ENCODE measurements at places on chromosomes 3 and 15.
A peak's percentile ranks its signal among the peaks of the same experiment; 100 is the strongest.

GRCh38 chr3:191901741-191902140 lies 440.8 kb downstream of the PYDC2 start:
- H3K4me1 ChIP-seq = no peaks in the 10 kb centered on the region
- no peak overlapping the region for H3K27ac ChIP-seq
- DNase-seq = no peak

GRCh38 chr3:11465744-11466616 lies 177.7 kb downstream of the VGLL4 start:
- 0 out of 2 replicates have a peak, but pooled peaks cover 2% of the 10 kb centered on the region for H3K36me3 ChIP-seq
- no peak overlapping the region for H3K27ac ChIP-seq
- no peak overlapping the region for H3K4me3 ChIP-seq
- DNase-seq = no peak

- H3K27ac ChIP-seq = no peak overlapping the region
- no peak overlapping the region for H3K4me3 ChIP-seq
- DNase-seq = no peak
- H3K36me3 ChIP-seq = no peaks in the 10 kb centered on the region
- no peaks in the 10 kb centered on the region for H3K27me3 ChIP-seq
- H3K4me1 ChIP-seq = peaks cover 15% of the 10 kb centered on the region
These were observed 698.7 kb downstream of the FHIT start for GRCh38 chr3:60552581-60552980.

DNA sequence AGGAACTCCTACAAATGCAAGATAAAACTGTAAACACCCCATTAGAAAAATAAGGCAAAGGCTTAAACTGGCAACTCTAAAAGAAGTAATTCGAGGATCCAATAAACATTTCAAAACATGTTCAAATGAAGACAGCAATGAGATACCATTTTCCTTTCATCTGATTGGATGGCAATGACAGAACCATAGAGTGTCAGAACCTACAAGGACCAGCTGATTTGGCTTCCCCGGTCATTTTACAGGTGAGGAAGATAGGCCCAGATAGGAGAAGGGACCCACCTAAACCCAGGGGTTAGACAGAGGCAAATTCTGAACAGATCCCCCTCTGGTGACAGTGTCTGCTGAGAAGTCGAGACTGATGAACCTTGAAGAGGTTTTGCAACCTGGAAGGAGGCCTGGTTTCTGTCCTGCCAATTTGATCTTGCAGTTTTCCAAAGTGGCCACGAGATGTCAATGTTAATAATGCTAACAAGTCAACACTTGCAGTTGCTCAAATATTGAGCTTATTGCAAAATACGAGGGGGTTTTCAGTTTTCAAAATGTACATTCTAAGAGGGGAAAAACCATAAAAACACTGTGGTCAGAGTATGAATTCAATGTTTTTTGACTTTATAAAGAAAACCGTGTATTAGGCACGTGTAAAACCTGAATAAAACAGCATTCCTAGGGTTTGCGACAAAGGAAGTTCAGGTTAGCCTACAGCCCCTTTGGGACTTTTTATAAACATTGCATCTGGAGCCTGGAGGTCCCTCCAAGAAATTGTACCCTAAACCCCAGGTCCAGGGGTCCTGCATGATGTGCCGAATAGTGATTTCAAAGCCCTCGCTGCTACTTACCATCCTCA lies 21.5 kb downstream of the CFAP161 start:
- H3K27me3 ChIP-seq = no peaks in the 10 kb centered on the region
- no peaks in the 10 kb centered on the region for H3K36me3 ChIP-seq
- no peak overlapping the region for H3K27ac ChIP-seq
- H3K4me1 ChIP-seq = no peaks in the 10 kb centered on the region

DNA sequence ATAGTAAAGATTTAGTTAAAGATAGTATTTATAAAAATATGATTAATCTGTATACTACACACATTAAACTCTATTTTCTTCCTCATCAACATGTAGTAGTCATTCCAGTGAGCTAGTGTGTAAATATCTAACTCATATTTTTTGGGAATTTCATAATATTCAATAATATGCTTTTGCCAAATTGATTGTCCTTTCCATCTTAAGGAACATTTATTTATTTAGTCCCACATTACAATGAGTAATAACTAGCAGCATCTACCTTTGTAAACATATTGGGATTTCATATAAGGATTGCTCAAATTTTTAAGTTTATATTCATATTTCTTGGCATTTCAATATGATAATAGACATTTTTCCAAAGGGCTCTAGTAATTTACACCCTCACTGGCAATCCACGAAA lies 53.9 kb upstream of the GOLGA8B start:
- H3K4me1 ChIP-seq = no peaks in the 10 kb centered on the region
- no peaks in the 10 kb centered on the region for H3K27me3 ChIP-seq
- no peaks in the 10 kb centered on the region for H3K36me3 ChIP-seq
- no peak overlapping the region for H3K27ac ChIP-seq

DNA sequence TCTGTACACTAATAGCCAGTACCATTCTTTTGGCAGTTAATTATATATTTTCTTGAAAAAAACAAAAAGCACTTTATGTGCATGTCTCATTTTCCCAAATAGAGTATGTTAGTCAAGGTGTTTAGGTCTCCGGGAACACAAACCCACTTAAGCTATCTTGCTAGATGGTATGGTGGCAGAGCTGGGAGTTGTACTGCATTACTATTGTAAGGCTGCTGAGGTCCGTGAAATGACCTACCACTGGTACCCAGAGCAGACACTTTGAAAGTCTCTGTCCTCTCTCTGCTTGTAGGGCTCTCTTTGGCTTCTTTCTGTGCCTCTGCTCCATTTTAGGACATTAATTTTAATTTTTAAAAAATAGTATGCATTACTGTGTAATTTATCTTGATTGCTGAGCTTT lies 8.8 kb downstream of the TMOD3 start:
- DNase-seq = no peak
- H3K36me3 ChIP-seq = peaks cover 11% of the 10 kb centered on the region

DNA sequence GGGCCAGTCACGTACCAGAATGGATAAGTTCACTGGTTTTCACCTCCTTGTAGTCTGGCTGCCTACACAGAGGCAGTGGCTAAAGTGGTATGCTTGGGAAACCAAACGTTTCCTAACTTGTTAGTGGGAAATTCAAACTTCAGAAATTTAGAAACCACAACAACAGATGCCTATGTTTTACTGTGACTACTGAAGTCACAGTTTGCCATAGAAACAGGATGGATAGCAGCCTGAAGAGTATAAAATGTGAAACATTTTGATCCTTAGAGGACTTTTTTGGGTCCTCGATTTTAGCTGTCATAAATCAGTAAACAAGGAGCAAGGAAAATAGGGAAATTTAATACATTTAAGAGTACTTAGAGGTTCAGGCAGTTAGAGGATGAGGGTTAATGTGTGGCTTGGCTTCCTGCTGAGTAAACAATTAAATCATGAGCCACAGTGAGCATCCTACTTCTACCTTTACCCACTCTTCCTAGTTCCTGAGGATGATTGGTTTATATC lies 48.6 kb downstream of the CMSS1 start:
- H3K27ac ChIP-seq = 0 out of 2 replicates have a peak overlapping the region, but pooled peaks have one; percentile 10
- H3K36me3 ChIP-seq = peaks cover 90% of the 10 kb centered on the region
- H3K4me1 ChIP-seq = peaks cover 55% of the 10 kb centered on the region
- no peaks in the 10 kb centered on the region for H3K27me3 ChIP-seq

GRCh38 chr3:136862617-136863322 lies 762 bp downstream of the NCK1 start:
- H3K4me1 ChIP-seq = peaks cover 16% of the 10 kb centered on the region
- no peak for DNase-seq
- H3K27ac ChIP-seq = peak overlapping the region; percentile 63
- peak overlapping the region; percentile 80 for H3K4me3 ChIP-seq
- peaks cover 22% of the 10 kb centered on the region for H3K36me3 ChIP-seq

DNA sequence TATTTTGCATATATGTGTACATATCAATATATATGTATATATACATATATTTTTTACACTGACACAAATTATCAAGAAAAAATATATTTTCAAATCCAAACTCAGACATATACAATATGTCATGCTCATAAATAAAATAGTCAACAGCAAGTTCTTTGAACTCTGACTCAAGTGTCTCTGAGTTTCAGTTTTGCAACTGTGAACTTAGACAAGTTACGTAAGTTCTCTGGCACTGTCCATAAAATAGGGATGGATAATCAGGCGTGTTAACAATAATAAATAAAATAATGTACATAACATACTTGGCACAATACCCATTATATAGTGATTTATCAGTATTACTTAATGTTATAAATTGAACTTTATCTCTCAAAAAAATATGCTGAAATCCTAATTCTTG lies 12.1 kb upstream of the XRN1 start:
- no peak overlapping the region for H3K4me3 ChIP-seq
- DNase-seq = no peak
- no peak overlapping the region for H3K27ac ChIP-seq
- H3K4me1 ChIP-seq = no peaks in the 10 kb centered on the region
- H3K36me3 ChIP-seq = peaks cover 22% of the 10 kb centered on the region
- H3K27me3 ChIP-seq = no peaks in the 10 kb centered on the region

- H3K36me3 ChIP-seq = no peaks in the 10 kb centered on the region
- H3K4me1 ChIP-seq = peaks cover 36% of the 10 kb centered on the region
- no peak overlapping the region for H3K4me3 ChIP-seq
These were observed 23.8 kb upstream of the TRAK1 start for GRCh38 chr3:42067326-42067725.

DNA sequence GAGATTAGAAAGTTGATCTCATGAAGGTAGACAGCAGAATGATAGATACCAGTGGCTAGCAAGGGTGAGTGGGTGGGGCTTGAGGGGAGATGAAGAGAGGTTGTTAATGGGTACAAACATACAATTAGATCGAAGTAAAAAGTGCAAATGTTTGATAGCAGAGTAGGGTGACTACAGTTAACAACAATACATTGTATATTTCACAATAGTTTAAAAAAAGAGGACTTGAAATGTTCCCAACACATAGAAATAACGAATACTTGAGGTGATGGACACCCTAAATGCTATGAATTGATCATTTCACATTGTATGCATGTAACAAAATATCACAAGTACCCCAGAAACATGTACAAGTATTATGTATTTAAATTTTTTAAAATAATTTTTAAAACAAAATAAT lies 47.3 kb downstream of the ADAM10 start:
- no peak for DNase-seq
- H3K36me3 ChIP-seq = no peaks in the 10 kb centered on the region
- no peak overlapping the region for H3K4me3 ChIP-seq
- no peaks in the 10 kb centered on the region for H3K27me3 ChIP-seq
- H3K27ac ChIP-seq = no peak overlapping the region

GRCh38 chr3:56903231-56903782 lies 101.6 kb upstream of the ARHGEF3 start:
- H3K27me3 ChIP-seq = no peaks in the 10 kb centered on the region
- no peaks in the 10 kb centered on the region for H3K4me1 ChIP-seq
- no peak overlapping the region for H3K4me3 ChIP-seq
- H3K36me3 ChIP-seq = no peaks in the 10 kb centered on the region
- H3K27ac ChIP-seq = no peak overlapping the region

DNA sequence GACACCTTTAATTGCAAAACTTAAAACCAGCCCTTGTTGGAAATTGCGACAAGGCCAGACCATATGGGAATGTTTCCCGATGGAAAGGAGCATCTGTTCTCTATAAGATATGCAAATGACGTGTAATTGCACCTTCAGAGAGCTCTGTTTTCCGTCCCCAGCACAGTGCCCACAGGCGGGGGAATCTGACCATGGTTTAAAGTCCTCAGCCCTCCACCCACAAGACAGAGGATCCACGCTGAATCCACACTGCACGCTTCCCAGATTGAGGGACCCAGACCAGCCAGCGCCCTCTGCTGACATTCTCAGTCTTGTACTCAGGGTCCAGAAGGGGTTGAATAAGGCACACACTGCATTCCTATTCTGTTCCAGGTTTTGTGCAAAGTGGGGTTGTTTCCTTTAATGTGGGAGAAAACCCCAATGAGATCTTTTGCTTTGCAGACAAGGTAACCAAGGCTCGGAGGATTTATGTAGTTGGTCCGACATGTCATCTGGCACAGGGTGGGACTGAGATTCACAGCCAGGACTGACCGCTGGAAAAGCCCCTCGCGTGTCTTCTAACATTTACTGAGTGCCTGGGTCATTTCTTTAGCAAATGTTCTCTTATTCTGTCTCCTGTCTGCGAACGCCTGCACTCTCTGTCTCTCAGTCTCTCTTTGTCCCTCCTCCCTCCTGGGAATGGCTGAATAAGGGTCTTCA lies 36.8 kb upstream of the KLHL25 start:
- peak; percentile 25 for DNase-seq
- no peaks in the 10 kb centered on the region for H3K27me3 ChIP-seq
- no peaks in the 10 kb centered on the region for H3K36me3 ChIP-seq
- H3K27ac ChIP-seq = no peak overlapping the region
- no peak overlapping the region for H3K4me3 ChIP-seq
- no peaks in the 10 kb centered on the region for H3K4me1 ChIP-seq

DNA sequence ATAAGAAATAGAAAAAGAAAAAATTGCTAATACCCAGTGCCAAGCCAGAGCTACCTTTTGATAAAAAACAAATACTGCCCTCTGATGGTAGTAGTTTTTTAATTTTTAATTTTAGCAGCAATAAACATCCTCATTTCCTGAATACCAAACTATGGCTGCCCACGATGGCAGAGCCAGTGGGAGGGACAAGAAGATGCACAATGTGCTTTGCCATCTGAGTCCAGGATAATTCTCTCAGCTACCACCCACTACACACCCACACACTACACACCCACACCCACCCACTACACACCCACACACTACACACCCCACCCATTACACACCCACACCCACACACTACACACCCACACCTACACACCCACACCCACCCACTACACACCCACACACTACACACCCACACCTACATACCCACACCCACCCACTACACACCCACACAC lies 17.8 kb downstream of the CEP19 start:
- DNase-seq = no peak
- H3K27me3 ChIP-seq = no peaks in the 10 kb centered on the region
- no peak overlapping the region for H3K4me3 ChIP-seq
- H3K27ac ChIP-seq = no peak overlapping the region
- no peaks in the 10 kb centered on the region for H3K4me1 ChIP-seq
- H3K36me3 ChIP-seq = no peaks in the 10 kb centered on the region

DNA sequence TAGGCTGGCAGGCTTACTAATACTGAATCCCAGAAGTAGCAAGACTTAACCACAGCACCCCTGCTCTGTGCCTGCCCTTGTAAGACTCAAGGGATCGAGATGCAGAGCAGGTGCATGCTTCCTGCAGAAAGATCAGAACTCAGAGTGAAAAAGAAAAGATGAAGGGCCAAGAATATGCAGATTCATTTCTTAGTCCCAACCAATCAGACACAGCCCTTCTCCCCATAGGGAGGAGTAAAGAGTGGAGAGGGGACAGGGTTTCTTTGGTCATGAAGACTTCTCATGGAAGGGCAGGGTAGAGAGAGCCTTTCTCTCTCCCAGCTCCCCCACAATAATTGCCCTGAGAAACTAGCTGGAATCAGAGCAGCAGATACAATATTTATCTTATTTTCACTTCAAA lies 105.6 kb upstream of the MB21D2 start:
- no peaks in the 10 kb centered on the region for H3K4me1 ChIP-seq
- H3K27me3 ChIP-seq = no peaks in the 10 kb centered on the region
- H3K36me3 ChIP-seq = no peaks in the 10 kb centered on the region
- H3K27ac ChIP-seq = no peak overlapping the region
- no peak for DNase-seq

DNA sequence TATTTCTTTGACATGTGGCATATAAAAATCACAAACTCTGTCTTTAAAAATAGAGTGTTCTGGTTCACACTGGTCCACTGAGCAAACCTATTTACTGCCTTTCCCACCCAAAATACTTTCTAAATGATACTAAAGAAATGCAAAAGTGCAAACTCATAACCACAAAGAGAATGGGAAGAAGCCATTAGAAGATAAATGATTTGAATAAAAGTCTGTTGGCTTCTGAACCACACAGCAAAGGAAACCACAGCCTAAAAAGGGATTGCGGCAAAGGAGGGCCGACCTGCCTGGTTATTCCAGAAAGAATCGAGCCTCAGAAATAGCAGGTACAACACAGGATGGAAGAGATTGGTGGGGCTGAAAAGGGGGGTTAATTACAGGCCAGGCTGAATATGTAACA lies 599.5 kb downstream of the FHIT start:
- no peaks in the 10 kb centered on the region for H3K36me3 ChIP-seq
- no peak overlapping the region for H3K4me3 ChIP-seq
- no peaks in the 10 kb centered on the region for H3K4me1 ChIP-seq
- no peaks in the 10 kb centered on the region for H3K27me3 ChIP-seq
